ENCODE measurements at places on chromosomes 2 and 18. TPM values are rescaled to one million over a fixed set of nuclear protein-coding genes. Genes with fewer than 3 reads are reported as not detected.

The UCN gene
- total RNA-seq = 1.1 TPM

The AMER3 gene
- not detected for total RNA-seq

The PSMA8 gene
- not detected for total RNA-seq

- DNase-seq = no peak
Observed at GRCh38 chr2:167271932-167272331, 383.7 kb downstream of the XIRP2 start.

The APOB gene
- total RNA-seq = not detected

GRCh38 chr2:71846669-71847291 is 300.9 kb downstream of the CYP26B1 start:
- DNase-seq = peak; percentile 82

The TRIM43 gene
- total RNA-seq = not detected

The FAM228A gene
- 0.18 TPM for total RNA-seq

DNA sequence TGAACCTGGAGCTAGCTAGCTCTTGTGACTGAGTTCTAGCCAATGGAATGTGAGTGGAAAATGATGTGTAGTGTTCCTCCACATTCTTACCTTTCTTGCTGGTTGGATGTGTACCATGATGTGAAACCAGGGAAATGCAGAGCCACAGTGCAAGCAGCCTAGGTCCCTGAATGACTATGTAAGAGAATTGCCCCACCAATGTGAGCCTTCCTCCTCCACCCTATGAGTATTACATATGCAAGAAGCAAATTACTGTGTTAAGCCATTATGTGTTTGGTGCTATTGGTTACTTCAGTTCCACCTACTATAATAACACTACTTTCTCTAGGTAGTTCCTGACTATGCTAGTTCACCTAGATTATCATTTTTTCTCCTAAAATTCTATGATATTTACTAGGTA is 39.6 kb downstream of the LCLAT1 start:
- DNase-seq = no peak

DNA sequence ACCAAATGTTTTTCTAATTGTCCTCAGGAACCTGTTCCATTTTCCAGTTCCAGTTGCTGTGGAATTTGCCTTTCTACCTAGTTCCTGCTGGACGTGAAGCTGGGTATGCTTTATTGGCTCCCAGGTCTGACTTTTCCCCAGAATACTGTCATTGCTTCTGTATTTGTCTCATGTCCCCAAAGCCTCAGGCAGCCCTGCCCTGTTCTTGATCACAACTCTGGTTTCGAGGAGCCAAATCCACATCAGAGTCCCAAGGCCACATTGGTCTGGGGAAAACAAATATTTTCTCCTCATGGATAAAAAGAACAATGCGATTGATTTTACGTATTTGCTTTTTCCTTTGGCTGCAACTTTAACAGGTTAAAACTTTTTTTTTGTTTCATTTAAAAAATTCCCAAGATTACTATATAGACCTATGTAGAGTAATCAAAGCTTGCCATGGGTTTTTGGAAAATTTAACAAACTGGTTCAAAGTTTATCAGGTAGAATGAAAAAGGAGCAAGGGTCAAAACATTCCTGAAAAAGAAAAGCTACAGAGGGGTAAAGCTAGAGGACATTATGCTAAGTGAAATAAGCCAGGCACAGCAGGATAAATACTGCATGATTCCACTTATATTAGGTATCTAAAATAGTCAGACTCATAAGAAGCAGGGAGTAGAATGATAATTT is 85.2 kb downstream of the MDH1 start:
- DNase-seq = no peak

The GFPT1 gene
- 47.4 TPM for total RNA-seq

GRCh38 chr2:43184339-43184895 is 42.0 kb downstream of the ZFP36L2 start:
- DNase-seq = peak; percentile 46

GRCh38 chr2:196977507-196977906 is 51.0 kb upstream of the PGAP1 start:
- DNase-seq = peak; percentile 70

The RBKS gene
- total RNA-seq = 1.4 TPM

The AOX1 gene
- 23.6 TPM for total RNA-seq

Data from fibroblast of the aortic adventitia (primary cell).